Fibroblast of skin of right quadriceps (primary cell): ENCODE measurements at places on chromosomes 13 and 19.

GRCh38 chr13:94677799-94678198 lies 34.5 kb downstream of the SOX21 start:
- DNase-seq: no peak

DNA sequence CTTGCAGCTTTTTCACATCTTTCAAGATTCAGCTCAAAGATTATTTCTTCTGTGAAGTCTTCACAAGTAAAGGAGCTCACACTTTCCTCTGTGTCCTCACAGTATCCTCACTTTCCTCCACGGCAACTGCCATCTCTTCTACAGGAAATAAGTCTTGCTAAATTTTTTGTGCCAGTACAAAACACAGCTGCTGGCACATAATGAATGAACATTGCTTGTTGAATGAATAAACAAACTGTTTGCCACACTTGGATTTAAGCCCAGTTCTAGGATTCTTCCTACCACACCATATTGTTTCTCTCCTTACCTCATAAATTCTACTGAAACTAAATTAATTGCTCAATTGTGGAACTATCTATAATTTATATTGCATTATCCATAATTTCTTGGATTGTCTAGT lies 59.5 kb downstream of the RAP2A start:
- DNase-seq: no peak

- peak; percentile 20 for DNase-seq
These were observed 251.5 kb upstream of the STARD13 start for GRCh38 chr13:33537026-33537425.

- DNase-seq: peak; percentile 22
These were observed 29.2 kb downstream of the SYDE1 start for GRCh38 chr19:15136234-15136954.
